ENCODE measurements at places on chromosomes 4 and X. TPM values are rescaled to one million over a fixed set of nuclear protein-coding genes. Genes with fewer than 3 reads are reported as not detected.

GRCh38 chr4:23337292-23337691 lies 552.6 kb downstream of the PPARGC1A start:
- H3K4me1 ChIP-seq, result peaks cover 14% of the 10 kb centered on the region
- H3K4me3 ChIP-seq, result no peak overlapping the region
- H3K27me3 ChIP-seq, result no peaks in the 10 kb centered on the region
- H3K27ac ChIP-seq, result no peak overlapping the region
- no peaks in the 10 kb centered on the region for H3K36me3 ChIP-seq

DNA sequence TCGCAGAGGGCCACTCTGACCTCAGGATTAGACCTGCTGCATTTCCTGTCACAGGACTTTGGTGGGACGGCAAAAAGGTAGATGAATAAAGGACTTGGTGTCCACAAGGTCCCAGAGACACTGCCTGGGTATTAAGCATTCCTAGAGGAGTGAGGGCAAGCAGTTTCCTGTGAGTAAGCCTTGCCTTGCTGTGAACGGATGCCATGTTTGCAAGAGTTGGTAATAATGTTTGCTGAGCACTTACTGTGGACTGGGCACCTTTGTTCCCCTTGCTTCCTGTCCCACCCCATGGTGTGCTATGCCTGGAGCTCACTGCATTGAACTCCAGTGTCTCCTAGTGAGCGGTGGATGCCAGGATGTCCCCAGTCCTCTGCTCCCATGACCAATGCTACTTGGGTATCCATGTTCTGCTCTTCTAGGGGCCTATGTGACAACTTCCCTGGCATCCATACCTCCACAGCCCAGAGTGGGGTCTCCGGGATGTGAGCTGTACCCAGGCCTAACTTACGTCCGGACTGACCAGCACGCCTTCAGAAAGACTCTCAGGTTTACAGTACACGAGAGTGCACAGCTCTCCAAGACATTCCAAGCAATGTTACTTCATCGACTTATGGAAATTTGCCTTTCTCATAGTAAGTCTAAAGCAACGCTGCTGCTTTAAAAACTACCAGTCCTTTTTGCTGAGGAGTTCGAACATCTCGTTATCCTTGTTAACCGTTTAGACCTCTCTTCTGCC lies 95.5 kb upstream of the MSX1 start:
- H3K4me1 ChIP-seq, result peaks cover 14% of the 10 kb centered on the region
- H3K36me3 ChIP-seq, result peaks cover 4% of the 10 kb centered on the region
- no peak overlapping the region for H3K4me3 ChIP-seq
- DNase-seq, result no peak
- peaks cover 9% of the 10 kb centered on the region for H3K27me3 ChIP-seq

DNA sequence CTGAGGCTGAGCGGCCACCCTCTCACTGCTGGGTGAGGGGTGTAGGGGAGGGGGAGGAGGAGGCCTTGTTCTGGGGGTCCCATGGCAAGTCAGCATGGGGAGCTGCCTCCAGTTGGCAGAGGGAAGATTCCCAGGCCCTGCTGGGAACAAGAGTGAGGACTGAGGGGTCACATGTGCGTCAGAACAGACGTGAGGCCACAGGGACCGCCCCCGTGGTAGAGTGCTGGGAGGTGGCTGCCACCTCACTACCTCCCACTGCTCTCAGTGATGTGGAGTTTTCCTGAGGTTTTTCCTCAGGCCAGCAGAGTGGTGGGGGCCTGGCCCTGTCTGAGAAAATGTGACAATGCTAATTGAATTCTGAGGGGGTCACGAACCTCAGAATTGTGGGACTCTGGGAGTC lies 568 bp downstream of the MAGEC1 start:
- H3K27me3 ChIP-seq, result peaks cover 2% of the 10 kb centered on the region
- no peak for DNase-seq

- no peak overlapping the region for H3K4me3 ChIP-seq
- no peaks in the 10 kb centered on the region for H3K36me3 ChIP-seq
- no peaks in the 10 kb centered on the region for H3K4me1 ChIP-seq
- H3K27ac ChIP-seq, result no peak overlapping the region
- peaks cover 8% of the 10 kb centered on the region for H3K27me3 ChIP-seq
- no peak for DNase-seq
Observed at GRCh38 chr4:1604181-1604705, 79.9 kb downstream of the FAM53A start.

Gene SNX25
- 19.3 TPM for total RNA-seq

Gene DDX53
- total RNA-seq, result not detected

Data from endothelial cell (in vitro differentiated cells).